ENCODE measurements at places on chromosomes 1 and 21.

DNA sequence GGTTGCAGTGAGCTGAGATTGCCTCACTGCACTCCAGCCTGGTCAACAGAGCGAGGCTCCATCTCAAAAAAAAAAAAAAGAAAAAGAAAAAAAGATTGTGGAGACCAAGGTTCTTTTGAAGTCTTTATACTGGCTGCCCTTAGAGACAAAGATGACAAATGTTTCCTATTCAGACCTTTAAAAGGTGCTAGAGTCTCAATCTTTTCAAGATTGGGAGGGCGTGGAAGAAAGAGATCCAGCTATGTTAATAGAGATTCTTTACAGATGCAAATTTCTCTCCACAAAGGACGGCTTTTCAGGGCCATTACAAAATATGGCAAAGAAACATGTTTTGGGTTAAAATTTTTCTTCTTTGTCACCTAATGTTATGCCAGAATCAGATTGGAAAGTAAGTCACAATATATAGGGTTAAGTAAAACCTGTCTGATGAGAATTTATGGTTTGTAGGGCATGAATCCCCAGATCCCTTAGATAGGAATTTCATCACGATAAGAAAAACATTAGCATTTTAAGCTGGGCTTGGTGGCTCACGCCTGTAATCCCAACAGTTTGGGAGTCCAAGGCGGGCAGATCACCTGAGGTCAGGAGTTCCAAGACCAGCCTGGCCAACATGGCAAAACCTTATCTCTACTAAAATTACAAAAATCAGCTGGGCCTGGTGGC, 13.0 kb upstream of the MORC3 start:
- DNase-seq: no peak

DNA sequence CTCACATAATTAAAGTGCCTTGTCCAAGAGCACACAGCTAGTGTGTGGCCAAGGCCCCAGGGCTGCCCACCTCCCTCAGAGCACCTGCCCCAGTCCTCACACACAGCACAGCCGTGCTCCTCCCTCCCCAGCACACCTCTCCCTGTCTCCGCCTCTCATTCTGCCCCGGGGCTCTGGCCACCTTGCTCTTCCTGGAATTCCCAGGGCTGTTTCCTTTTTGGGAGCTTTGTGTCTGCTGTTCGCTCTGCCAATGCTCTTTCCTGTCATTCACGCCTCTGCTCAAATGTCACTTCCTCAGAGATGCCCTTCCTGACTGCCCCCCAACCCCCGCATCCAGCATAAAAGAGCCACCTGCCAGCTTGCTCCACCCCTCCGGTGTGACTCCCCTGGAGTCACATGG, 13.3 kb downstream of the SLC6A17 start:
- DNase-seq: no peak

DNA sequence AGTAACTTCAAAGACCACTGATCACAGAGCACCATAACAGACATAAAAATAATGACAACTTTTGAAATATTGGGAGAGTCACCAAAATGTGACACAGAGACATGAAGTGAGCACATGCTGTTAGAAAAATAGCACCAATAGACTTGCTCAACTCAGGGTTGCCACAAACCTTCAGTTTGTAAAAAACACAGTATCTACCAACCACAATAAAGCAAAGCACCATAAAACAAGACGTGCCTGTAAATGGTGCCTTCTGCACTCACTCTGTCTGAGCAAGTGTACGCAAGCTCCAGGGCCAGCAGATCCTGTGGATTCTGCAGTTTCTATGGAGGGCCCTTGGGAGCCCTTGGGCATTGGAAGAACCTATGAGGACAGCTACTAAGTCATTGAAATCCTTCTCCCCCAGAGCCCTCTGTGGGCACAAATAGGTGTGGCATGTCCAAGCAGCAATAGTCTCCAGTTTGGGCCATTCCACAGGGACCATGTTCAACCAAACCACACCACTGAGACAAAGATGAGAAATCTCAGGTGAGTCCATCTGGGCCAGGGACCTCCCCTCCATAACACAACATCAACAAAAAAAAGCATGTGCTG, 116.9 kb upstream of the RAB4A start:
- DNase-seq: no peak

- no peak for DNase-seq
Measured at GRCh38 chr1:51726051-51726450, 109.2 kb downstream of the OSBPL9 start.

Data from B cell (primary cell).